ENCODE measurements at places on chromosomes 4 and X. TPM values are rescaled to one million over a fixed set of nuclear protein-coding genes. Genes with fewer than 3 reads are reported as not detected.
A peak's percentile ranks its signal among the peaks of the same experiment; 100 is the strongest.

DNA sequence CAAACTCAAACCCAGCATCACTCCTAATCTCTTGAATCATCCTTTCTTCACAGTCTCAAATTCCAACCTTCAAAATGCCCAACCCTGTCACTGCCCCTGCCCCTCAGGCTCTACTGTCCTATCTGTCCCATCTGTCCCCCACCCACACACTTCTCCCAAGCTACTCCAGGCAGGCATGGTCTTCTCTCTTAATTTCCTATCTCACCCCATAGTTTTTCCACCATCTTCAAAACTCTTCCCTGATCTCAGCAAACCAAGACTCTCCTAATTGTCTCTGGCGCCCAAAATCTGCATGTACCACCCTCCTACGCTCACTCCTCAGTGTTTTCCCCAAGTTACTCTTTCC, 644 bp downstream of the LAMP2 start:
- no peak for DNase-seq

Gene DMRTC1
- polyA plus RNA-seq, result not detected

DNA sequence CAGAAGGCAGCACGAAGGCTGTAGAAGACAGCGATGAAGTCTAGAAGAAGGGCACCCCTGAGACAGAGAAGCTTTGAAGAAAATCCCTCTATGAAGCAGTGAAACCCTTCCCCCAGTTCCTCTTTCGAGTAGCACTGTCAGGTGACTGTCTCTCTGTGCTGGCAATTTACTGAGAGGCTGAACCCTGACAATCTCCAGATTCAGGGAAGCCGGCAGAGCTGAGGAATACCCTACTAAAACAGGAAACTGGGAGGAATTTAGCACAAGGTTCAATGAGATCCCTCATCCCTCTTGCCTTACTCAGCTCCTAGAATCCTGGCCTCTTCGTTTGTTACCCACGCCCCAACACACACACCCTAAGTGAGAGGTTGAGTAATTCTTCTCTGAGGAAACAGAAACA, 239.7 kb upstream of the NOCT start:
- peak; percentile 43 for DNase-seq

DNA sequence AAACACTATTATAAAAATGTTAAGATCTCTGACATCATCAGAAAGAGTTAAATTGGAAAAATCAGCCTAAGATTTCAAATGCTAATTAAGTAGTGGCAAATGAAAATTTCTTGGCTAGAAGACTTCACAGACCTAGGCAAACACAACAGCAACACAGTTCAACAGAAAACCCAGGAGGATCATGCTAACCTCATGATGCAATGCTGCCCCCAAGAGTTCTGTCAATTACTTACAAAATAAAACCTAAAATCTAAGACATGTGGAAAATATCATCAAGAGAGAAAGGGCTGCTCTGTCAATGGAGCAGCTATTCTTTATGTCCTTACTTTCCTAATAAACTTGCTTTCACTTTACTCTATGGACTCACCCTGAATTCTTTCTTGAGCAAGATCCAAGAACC, 21.0 kb downstream of the S100G start:
- DNase-seq, result peak; percentile 23

- no peak for DNase-seq
These were observed 35.3 kb upstream of the CXCL8 start for GRCh38 chr4:73705056-73705432.

Gene CCNG2
- 113 TPM for polyA plus RNA-seq

GRCh38 chr4:145888393-145888792, 50.2 kb downstream of the ZNF827 start:
- DNase-seq, result no peak

Gene GAGE13
- polyA plus RNA-seq, result not detected

GRCh38 chr4:16122784-16123183, 39.0 kb upstream of the PROM1 start:
- DNase-seq, result no peak

- DNase-seq, result no peak
These were observed 7.6 kb upstream of the UNC5C start for GRCh38 chr4:95556207-95556859.

DNA sequence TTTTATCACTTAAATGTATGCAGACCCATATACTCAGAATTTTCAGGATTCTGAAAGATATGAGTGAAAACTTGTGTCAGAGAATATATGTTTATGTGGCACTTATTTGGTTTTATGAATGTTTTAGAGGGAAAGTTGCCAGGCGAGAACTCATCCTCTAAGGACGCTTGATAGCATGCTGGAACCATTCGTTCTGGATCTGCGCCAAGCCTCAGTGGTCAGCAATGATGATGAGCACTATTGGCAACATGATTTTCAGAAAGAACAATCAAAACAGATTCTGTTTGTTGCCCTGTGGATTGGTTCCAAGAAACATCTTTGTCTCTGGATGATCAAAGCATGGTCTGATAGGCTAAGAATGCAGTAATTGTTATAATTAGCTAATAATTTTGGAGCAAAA, 32.1 kb upstream of the RAPGEF2 start:
- no peak for DNase-seq

- DNase-seq, result no peak
These were observed 119.9 kb downstream of the ASMT start for GRCh38 chrX:1734806-1735205.

- no peak for DNase-seq
These were observed 57.1 kb downstream of the ADD1 start for GRCh38 chr4:2900741-2901140.

- no peak for DNase-seq
These were observed 7.9 kb upstream of the GPM6B start for GRCh38 chrX:13824746-13825145.

Gene TMSB15A
- polyA plus RNA-seq, result 9.6 TPM

Gene XPNPEP2
- polyA plus RNA-seq, result 3.9 TPM

GRCh38 chr4:109701566-109702410, 1.5 kb downstream of the CASP6 start:
- DNase-seq, result no peak

DNA sequence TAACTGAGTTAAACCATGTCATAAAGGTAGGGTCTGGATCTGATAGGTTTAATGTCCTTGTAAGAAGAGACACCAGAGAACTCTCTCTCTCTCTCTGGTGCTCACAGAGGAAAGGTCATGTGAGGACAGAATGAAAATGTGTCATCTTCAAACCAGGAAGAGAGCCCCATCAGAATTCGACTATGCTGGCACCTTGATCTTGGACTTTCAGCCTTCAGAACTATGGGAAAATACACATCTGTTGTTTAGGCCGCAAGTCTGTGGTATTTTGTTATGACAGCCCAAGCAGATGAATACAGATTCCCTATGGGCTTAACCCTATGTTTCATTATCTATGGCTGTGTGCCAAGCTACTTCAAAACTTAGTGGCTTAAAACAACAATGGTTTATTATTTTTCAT, 105.5 kb upstream of the DDIT4L start:
- no peak for DNase-seq

Gene NWD2
- polyA plus RNA-seq, result not detected

Gene TCP11X2
- polyA plus RNA-seq, result not detected

DNA sequence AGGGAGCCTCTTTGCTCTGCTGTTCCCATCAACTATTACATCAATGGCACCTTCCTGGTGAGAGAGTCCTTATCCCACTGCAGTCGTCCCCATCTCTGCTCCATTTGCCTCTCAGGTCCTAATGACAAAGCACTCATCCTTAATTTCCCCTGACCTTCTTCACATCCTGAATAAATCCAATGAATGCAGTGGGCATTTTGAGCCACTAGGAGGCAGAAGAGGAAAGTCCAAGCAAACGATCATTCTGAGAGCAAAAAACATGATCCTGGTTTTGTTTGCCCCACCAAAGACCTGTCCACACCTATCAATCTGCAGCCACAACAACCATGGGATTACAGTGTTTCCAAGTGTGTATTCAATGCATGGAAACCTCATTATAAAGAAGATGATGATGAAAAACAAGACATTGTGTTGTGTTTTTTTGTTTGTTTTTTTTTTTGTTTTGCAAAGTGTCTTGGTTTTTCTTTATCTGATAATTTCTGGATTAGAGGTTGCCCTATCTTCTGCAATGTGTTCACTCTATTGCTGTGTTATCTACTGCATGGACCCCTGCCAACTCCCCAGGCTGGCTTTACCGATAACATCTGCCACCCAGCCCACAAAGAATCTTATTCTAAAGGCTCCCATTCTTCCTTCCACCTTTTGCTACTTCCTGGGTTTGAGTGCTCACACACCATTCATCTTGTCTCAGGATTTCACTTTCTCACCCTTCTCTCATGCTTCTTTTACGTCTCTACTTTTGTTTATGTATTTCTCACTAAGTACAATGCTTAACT, 207.2 kb downstream of the NLGN4X start:
- peak; percentile 11 for DNase-seq

DNA sequence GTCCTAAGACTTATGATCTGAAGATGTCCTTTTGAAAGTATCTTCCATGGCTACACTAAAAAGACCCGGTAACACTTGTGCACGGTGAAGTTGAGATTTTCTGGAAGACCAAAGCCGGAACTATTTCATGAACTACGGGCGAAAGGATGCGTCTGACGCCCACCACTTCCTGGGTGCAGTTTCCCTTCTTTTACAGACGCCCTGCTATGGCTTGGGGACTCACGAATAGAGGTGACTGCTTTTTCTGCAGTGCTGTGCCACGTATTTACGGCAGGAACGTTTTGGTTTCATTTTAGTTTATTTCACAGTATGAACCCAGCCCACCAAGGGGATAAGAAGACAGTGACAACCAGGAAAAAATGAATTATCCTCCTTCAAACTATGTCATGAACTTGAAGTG, 180.4 kb downstream of the AFAP1 start:
- DNase-seq, result no peak

GRCh38 chr4:140609548-140610425, 41.0 kb upstream of the UCP1 start:
- peak; percentile 38 for DNase-seq

Gene CEP44
- polyA plus RNA-seq, result 15.7 TPM

DNA sequence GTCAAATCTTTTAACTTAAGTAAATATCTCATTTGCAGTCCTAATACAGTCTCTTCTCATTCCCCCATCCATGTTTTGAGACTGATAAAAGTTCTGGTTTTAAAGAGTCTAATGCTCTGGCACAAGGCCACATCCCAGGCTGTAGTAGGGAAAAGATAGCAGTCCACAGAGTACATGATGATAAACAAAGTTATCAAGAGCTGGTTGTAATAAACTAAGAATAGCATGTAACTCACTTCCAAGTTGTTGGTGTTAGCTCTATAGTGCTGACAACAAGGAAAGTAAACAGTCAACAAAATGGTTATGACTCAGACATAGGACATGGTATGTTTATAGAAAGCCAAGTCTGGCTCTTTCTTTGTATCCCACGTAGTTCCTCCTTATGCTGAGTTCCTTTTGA, 21.8 kb upstream of the AREG start:
- no peak for DNase-seq

- no peak for DNase-seq
These were observed 1.6 kb downstream of the RNF150 start for GRCh38 chr4:141131723-141132071.

GRCh38 chrX:139640259-139640658, 67.7 kb downstream of the MCF2 start:
- DNase-seq, result no peak

Gene SLITRK4
- 3.0 TPM for polyA plus RNA-seq

DNA sequence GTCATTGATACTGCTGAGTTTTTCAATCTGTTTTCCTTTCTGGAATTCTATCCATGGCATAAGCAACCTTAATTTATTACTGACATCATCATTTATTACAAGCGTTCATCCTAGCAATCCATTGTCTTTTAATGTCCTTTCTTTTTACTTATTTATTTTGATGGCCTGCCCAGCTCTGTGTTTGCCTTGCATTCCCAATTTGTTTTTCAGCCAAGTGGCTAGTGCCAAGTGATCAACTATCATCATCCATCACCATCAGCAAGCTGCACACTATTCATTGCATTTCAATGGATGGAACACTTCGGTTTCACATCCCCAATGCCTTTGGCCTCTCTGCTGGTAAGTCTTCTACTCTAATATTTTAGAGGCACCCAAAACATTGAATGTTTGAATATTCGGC, 831.7 kb upstream of the EPHA5 start:
- DNase-seq, result no peak

Gene GAGE12F
- polyA plus RNA-seq, result not detected

Gene SASH3
- polyA plus RNA-seq, result 3.1 TPM

DNA sequence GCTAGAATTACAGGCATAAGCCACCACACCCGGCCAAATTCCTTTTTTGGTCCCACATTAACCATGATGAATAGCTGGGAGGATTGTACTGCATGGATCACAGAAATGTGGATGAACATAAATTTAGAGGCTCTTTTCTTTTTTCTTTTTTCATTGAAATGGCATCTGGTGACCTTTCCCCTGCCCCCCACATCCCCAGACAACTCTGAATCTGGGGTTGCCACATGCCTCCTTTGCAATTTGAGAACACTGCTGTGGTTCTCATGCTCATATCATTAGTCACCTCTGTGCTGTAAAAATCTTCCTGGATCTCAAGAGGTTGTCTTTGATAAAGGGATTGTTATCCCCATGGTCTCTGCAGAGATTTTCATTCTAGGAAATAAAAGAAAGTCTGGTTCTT, 22.8 kb upstream of the FMR1NB start:
- DNase-seq, result no peak

DNA sequence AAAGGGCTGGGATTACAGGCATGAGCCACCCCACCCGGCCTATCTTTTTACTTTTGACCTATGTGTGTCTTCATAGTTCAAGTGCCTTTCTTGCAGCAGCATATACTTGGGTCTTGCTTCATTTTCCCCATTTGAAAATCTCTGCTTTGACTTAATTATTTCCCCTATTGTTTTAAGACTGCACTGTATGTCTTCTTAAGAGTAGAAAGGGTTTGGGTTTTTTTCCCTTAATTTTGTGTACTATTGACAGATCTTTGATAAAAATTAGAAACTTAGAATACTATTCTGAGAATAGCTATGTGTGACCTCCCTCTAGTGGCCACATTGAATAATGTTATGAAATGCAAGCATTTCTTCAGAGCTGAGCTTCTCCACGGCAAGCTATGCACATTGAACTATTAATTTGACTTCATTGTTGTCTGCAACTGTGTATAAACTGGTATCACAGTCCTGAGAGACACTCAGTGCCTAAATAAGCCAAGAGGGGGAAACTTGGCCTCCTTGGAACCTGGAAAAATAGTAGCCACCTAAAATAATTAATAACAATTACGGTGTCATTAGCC, 8.7 kb upstream of the SLC25A4 start:
- peak; percentile 40 for DNase-seq

- no peak for DNase-seq
These were observed 26.7 kb downstream of the IRF2 start for GRCh38 chr4:184447664-184448063.

GRCh38 chrX:130075777-130076176, 34.5 kb downstream of the ELF4 start:
- DNase-seq, result no peak

DNA sequence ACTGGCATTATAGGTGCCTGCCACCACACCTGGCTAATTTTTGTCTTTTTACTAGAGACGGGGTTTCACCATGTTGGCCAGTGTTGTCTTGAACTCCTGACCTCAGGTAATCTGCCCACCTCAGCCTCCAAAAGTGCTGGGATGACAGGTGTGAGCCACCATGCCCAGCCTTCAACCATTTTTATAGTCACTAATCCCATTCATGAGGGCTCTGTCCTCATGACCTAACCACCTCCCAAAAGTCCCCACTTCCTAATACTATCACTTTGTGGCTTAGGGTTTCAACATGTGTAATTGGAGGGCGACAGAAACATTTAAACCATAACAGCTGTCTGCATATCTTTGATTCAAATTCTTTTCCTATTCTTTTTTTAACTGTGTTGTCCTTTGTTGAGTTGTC, 229.6 kb upstream of the AGA start:
- DNase-seq, result no peak
